Camera-type eye (tissue), 1 donor: ENCODE measurements at places on chromosomes 6 and 20. TPM values are rescaled to one million over a fixed set of nuclear protein-coding genes. Genes with fewer than 3 reads are reported as not detected.

The SPINT4 gene
- total RNA-seq, result not detected

The KCNB1 gene
- 21.7 TPM for total RNA-seq

The CST5 gene
- not detected for total RNA-seq

The SUMO4 gene
- total RNA-seq, result 16.1 TPM

The SCRT2 gene
- total RNA-seq, result 4.3 TPM

The TMEM217 gene
- 0.44 TPM for total RNA-seq

The BRPF3 gene
- 39.2 TPM for total RNA-seq

The IRF4 gene
- total RNA-seq, result 7.6 TPM

The DCDC2 gene
- total RNA-seq, result 5.9 TPM

The ZNF391 gene
- total RNA-seq, result 4.6 TPM

The DYNLT2 gene
- total RNA-seq, result 6.4 TPM

The SNRPB2 gene
- 48.9 TPM for total RNA-seq

The VIP gene
- 0.77 TPM for total RNA-seq

The ZFAND3 gene
- 52.8 TPM for total RNA-seq

The RBM24 gene
- total RNA-seq, result 56.3 TPM

The ADNP gene
- total RNA-seq, result 115 TPM

The ZNF341 gene
- 2.2 TPM for total RNA-seq

The HSPA12B gene
- total RNA-seq, result 17.8 TPM

The PPIL6 gene
- 10.0 TPM for total RNA-seq

The KIF25 gene
- total RNA-seq, result not detected

The TTPAL gene
- total RNA-seq, result 10.9 TPM

The ARFGEF3 gene
- total RNA-seq, result 11.1 TPM

The C4B gene
- total RNA-seq, result 12.1 TPM

The MATN4 gene
- 11.4 TPM for total RNA-seq

The ADGRB3 gene
- 45.9 TPM for total RNA-seq

The PROKR2 gene
- not detected for total RNA-seq

The TDRD6 gene
- total RNA-seq, result 2.6 TPM

The RAET1G gene
- not detected for total RNA-seq

The PAX1 gene
- total RNA-seq, result 0.33 TPM

The XKR7 gene
- 8.2 TPM for total RNA-seq

The BANF2 gene
- not detected for total RNA-seq

The BMP5 gene
- total RNA-seq, result 20.8 TPM

The SERPINB1 gene
- total RNA-seq, result 25.7 TPM

The HS3ST5 gene
- 2.7 TPM for total RNA-seq

The CCN6 gene
- not detected for total RNA-seq

The IPCEF1 gene
- 2.1 TPM for total RNA-seq

The EFCAB8 gene
- total RNA-seq, result 0.05 TPM

The CEBPB gene
- 9.1 TPM for total RNA-seq

The RUNX2 gene
- total RNA-seq, result 5.1 TPM
